NCI-H226 (cell line): ENCODE measurements at places on chromosomes 6 and 20.

- peak; percentile 75 for DNase-seq
These were observed 1358.6 kb upstream of the GJE1 start for GRCh38 chr6:140774080-140774505.

DNA sequence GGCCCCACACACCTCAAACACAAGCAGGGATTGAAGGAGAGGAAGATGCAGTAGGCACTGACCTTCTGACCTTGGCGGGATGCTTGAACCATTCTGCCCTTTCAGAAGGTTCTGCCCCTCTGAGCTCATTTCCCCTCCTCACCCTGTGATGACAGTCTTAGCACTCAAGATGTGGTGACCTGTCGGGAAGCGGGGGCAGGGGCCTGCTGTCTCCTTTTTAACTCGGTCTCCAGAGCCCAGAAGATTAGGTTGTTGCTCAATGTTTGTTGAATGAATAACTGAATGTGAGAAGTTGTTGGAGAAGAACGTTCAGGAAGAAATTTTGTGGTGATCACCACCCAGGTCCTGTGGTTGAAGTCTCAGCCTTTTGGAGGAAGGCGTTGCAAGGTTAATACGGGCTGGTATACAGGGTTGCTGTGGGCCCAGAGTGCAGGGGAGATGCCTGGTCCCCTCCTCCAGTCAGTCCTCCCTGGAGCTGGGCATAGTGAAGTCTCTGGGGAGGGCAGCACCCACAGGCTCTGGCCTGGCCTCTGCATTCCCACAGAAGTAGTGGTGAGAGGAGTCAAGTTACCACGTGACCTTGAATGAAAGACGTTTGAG is 49.7 kb upstream of the FUCA2 start:
- DNase-seq = no peak

- peak; percentile 98 for DNase-seq
These were observed 19.8 kb downstream of the NEDD9 start for GRCh38 chr6:11212664-11213063.

DNA sequence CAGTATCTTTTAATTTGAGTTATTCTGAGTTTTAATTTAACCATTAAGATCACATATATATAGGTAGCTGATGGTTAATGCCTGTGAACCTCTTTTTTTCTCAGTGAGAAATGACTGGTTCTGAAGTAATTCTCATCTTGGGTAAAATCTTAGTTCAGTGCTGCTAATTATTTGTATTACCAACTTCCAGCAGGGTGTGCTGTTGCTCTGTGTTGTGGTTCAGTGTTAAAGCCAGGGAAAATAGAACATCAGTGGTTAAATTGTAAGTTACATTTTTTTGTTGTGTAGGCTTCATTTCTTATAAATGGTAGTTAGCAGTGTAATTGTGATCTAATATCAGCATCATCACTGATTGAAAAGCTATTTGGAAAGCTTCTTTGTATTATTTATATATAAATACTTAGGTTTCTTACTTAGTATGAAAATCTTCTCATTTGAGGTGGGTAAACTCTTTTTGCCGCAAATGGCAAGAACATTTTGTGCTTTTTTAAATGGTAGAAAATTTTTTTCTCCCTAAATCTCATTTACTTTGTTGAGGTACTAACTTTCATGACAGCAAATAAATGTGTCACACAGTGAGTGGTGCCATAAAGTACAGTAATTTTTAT is 43.7 kb downstream of the CDC5L start:
- DNase-seq = peak; percentile 20
